ENCODE measurements at places on chromosomes 6 and 20.
A peak's percentile ranks its signal among the peaks of the same experiment; 100 is the strongest.

- peak; percentile 90 for DNase-seq
These were observed 118.1 kb downstream of the CEBPB start for GRCh38 chr20:50308513-50309279.

DNA sequence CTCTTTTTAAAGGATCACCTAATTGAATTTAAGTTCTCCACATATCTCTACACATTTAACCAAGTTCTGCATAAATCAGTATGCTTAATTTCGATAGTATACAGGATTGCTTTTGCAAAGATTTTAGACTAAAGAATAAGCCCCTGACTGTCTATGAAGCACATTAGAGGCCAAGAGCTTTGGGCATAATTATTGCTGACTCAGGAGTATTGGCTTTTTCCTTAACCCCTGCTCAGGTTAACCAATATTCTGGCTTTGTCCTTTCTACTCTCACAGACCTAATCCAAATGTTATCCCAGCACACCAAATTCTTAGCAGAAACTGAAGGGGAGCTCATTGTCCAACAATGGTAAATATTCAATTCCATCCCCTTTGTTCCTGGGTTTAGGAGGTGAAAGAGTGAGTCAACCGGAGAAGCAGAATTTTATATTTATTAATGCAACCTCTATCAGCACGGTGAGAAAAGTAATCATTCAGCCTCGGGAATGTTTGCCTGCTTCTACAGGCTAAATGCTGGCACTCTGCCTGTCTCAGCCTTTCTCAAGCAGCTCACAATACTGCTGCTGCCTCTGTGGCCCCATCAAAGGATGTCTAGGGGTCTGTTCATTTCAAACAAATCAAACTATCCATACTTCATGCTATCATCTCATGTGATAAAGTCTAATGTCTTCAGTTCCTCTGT lies 125.0 kb downstream of the SIM1 start:
- DNase-seq, result no peak

DNA sequence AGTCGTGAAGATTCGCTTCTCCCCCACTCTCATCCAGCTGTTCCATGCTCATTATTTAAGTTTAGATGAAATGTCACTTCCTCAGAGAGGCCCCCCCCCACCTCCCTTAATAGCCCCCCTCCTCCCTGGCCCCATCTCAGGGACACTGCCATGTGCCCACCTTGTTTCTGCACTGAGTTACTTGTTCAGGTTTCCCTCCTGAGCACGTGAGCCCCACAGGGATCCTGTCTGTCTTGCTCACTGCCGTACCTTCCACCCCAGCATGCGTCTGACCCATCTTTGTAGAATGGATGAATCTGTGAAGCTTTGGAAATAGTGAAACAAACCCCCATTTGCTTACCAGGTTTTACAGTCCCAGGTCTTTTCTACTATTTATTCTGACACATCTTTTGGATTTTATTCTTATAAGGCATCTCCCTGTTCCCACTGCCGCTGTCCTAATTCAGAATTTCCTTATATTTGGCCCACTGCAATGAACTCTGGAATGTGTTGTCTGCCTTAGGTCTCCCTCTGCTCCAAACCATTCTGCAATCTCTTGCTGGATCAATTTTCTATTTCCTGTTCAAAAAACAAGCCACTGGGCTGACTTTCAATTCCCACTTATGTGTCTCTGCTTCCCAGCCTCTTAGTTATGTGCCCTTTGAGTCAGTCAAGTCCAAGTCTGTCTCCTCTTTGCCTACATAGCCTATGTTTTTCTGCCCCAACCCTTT lies 136.5 kb upstream of the ECI2 start:
- no peak for DNase-seq

- DNase-seq, result no peak
These were observed 1.4 kb upstream of the MANBAL start for GRCh38 chr20:37288091-37288490.

DNA sequence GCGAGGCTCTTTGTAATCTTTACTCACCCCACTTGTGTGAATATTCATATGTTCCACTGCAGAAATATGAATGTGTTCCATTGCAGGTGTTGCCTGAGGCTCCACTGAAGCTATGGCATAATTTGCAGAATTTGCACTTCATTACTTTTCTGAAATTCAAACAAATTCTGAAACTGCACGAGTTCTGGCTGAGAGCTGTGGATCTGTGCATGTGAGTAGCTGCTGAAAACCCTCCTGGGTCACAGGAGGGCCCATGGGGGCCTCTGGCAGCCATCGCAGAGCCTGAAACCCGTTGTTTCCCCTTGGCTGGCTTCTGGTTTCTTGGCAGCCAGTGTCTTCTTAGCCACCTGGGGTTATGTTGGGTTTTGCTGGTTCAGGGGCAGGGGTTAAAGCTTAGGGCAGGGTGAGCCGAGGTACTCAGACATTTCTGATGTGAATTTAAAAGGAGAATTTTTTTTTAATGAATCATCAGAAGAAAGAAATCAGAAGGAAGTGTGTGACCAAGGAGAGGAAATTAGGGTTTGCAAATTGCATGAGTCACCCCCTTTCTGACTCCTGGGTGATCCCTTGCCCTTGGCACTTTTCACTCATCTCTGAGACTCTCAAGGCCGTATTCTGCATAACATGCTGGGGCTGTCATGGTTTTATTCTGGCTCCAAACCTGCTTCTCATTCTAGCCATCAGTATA lies 40.6 kb downstream of the TOX2 start:
- peak; percentile 84 for DNase-seq

- no peak for DNase-seq
These were observed 36.1 kb downstream of the NINL start for GRCh38 chr20:25549172-25549773.

- no peak for DNase-seq
These were observed 23.9 kb upstream of the BAG2 start for GRCh38 chr6:57147955-57148858.

- DNase-seq, result no peak
These were observed 222.6 kb downstream of the BCAS1 start for GRCh38 chr20:53847837-53848170.

DNA sequence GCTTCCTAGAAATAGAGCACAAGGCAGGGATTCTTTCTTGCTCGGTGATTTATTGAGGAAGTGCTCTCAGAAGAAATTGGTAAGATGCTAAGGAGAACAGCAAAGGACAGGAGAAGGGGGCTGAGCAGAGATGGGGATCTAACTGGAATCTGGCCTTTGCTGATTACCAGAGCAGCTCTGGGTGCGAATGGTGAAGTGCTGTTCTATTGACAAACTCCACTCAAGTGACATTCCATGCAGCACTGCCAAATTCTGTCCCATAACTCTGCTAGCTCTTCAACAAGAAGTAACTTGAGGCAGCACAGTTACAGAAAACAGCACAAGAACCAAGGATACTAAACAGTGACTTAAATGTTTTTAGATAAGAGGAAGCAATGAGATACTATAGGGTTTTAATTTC lies 13.8 kb upstream of the ANKEF1 start:
- no peak for DNase-seq

DNA sequence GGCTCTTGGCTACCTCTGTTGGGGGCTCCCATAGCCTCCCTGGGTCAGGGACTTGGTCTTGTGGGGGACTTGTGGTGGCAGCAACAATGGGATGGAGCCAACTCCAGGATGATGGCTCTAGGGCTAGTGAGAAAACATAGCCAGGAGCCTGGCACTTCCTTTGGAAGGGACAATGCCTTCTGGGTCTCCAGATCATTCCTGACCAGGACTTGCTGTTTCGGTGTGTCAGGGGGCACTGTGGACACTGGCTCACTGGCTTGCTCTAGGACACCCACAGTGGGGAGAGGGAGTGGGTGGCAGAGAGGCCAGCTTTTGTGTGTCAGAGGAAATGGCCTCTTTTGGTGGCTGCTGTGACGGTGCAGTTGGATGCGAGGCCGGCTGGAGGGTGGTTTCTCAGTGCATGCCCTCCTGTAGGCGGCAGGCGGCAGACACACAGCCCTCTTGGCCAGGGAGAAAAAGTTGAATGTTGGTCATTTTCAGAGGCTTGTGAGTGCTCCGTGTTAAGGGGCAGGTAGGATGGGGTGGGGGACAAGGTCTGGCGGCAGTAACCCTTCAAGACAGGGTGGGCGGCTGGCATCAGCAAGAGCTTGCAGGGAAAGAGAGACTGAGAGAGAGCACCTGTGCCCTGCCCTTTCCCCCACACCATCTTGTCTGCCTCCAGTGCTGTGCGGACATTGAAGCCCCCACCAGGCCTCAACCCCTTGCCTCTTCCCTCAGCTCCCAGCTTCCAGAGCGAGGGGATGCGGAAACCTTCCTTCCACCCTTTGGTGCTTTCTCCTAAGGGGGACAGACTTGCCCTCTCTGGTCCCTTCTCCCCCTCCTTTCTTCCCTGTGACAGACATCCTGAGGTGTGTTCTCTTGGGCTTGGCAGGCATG lies 9.2 kb downstream of the VEGFA start:
- DNase-seq, result no peak

- no peak for DNase-seq
These were observed 103.1 kb upstream of the DOK5 start for GRCh38 chr20:54372313-54372712.

GRCh38 chr20:38073307-38074071 lies 39.9 kb downstream of the RPRD1B start:
- DNase-seq, result peak; percentile 73

- DNase-seq, result peak; percentile 95
These were observed at the start of gene CASP8AP2 for GRCh38 chr6:89829472-89830169. Gene CASP8AP2, plus strand, starts transcription at chr6:89829880.

DNA sequence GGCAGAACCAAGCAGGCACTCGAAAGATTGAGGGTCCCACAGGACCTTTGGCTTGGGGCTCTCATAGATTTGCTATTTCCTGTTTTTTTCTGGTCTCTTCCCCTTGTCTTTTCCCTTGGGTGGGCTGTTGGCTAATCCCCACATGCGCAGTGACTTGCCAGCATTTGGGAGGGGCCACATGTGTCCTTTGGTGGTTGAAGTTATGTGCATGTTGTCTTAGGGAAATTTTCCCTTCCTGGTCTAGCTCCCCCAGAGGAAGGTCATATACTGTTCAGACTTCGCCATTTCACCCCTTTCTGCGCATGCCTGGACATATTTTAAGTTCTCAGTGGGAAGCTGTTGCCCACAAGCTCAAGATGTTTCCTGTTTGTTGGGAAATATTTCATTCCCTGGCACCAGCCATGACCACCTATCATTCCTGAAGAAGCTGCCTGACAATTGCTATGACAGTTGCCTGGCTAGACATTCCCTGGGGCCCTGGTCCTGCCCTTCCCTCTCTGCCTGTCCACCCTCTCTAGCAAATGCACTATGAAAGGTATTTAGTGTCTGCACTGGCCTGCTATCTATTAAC lies 156.2 kb upstream of the THBS2 start:
- DNase-seq, result no peak

GRCh38 chr6:15823838-15824414 lies 161.1 kb upstream of the DTNBP1 start:
- no peak for DNase-seq

DNA sequence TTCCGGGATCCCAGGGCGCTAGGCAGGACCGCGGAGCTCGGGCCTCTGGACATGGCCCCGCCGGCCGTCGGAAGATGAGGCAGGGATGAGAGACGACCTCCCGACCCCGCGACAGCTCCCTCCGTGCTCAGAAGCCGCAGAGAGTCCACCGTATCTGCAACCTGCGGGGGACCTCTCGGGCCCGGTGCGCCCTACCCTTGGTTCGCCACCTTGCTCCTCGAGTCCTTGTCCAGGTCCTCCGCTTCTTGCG lies 301 bp downstream of the PPP1R3D start:
- DNase-seq, result peak; percentile 34

GRCh38 chr6:128597004-128597403 lies 76.6 kb upstream of the PTPRK start:
- no peak for DNase-seq

GRCh38 chr6:16361861-16362260 lies 123.5 kb downstream of the GMPR start:
- no peak for DNase-seq

DNA sequence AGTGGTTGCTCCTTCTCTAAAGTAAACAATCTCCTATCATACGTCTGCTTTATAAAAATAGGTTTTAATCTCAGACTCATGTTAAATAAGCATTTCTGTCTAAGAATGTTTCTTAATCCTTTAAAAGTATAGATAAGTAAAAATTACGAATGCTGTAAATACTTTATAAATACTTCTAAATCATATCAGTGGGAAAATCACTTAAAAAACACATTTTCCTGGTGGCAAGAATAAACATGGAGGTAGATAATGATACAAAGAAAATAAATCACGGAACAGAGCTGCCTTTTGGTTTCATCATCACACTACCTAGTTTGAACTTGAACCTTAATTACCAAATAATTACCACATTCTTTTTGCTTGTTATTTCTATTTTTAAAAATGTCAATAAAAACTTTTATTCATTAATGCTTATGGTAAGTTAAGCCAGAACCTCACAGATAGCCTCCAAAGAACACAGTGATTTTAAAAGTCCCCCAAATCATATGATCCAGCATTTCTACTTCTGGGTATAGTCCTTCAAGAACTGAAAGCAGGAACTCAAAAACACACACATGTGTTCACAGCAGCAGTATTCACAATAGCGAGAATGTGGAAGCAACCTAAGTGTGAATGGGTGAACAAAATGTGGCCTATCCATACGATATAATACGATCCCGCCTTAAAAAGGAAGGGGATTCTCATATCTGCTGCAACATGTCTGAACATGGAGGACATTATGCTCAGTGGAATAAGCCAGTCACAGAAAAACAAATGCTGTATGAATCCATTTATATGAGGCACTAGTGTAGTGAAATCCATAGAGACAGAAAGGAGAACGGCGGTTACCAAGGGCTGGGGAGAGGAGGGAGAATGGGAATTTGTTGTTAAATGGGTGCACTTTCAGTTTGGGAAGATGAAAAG lies 72.4 kb downstream of the SLC22A23 start:
- DNase-seq, result no peak

DNA sequence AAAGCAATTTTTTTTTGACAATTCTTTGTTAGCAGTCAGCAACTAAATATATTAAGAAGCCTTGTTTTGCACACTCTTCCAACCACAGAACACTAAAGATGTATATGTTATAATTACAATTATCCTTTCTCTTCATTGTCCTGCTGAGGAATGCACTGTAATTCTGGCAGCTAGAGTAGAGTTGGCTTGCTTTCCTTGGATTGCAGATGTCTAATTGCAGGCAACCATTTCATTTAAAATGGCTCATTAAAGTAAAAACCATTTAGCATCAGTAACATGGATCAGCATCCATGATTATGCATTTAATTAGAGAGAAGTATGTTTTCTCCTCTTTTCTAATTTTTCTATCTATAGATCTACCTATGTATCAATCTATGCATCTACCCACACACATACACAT lies 335.4 kb downstream of the GRIK2 start:
- no peak for DNase-seq
